ENCODE measurements at places on chromosomes 6 and 20.

GRCh38 chr6:158316022-158316421 is 3.8 kb downstream of the TULP4 start:
- no peak for DNase-seq

DNA sequence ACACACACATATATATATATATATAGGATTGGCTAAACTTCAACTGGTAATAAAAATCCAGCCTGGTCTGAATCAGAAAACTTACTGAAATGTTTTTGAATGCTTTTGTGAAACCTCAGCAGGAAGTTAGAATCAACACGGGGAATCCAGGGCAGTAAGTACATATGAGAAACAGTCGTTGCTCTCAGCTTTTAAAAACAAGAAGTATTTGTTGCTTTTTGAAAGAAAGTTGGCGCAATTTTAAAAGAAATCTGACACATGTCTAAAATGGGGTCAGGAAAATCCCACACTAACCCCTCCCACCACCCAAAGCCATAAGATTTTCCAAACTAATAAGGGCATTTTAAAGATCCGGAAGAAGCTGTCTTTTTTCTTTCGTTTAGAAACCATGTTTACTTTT is 11.5 kb upstream of the CCDC170 start:
- no peak for DNase-seq

DNA sequence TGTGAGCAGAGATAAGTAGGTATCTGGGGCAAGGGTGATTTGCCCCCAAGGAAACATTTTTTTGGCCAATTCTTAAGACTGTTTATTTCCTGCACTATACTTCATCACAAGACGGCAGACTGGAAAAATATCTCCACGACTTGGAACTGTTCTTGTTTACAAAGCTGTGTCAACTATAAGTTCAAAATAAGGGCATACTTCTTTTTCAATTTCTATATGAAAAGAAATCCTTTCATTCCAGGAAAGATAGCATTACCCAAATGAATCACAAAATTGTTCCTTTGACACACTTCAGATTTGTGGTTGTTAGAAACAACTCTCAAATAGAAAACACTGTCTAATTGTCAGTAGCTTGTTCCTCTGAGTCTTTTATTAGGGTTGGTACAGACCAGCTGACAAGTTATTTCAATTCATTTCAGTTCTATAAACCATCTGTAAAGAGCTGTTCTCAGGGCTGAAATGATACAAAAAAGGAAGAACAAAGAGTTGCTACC is 212.9 kb upstream of the PRDM1 start:
- DNase-seq = no peak

DNA sequence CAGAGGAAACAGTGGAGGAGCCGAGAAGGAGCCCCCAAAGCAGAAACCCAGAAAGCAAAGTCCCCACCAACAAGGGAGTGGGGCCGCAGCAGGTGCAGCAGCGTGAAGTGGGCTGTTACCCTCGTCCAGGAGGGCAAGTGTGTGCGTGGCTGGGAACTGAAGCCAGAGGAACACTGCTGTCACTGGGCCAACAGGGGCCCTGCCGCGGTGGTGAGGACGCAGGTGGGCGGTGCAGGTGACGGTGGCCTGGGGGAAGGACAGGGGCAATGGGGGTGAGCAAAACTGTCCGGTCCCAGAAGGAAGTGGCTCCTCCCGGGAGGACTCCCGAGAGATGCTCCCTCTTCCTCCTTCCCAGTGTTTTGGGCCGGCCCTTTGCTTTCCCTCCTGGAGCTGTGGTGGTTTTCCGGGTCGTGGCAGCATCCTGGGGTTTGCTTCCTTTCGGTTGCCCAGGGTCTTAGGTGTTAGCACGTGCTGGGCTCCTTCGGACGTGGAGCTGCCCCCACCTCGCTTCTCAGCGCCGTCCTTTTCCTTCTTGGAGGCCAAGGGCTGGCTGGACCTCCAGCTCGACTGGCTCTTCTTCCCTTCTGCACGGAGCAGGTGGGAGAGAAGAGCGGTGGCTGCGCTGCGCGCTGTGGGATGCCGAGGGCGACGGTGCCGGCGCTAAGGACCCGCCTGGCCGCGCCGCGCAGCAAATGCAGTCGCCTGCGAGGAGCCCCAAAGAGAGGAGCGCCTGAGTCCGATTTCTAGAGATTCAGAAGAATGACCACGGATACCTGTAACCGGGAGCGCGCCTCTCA is 62.7 kb upstream of the SLC2A12 start:
- DNase-seq = no peak

- DNase-seq = no peak
Observed at GRCh38 chr6:136775548-136775947, 16.7 kb downstream of the MAP3K5 start.

- peak; percentile 38 for DNase-seq
Observed at GRCh38 chr6:20704325-20705025, 170.2 kb downstream of the CDKAL1 start.

DNA sequence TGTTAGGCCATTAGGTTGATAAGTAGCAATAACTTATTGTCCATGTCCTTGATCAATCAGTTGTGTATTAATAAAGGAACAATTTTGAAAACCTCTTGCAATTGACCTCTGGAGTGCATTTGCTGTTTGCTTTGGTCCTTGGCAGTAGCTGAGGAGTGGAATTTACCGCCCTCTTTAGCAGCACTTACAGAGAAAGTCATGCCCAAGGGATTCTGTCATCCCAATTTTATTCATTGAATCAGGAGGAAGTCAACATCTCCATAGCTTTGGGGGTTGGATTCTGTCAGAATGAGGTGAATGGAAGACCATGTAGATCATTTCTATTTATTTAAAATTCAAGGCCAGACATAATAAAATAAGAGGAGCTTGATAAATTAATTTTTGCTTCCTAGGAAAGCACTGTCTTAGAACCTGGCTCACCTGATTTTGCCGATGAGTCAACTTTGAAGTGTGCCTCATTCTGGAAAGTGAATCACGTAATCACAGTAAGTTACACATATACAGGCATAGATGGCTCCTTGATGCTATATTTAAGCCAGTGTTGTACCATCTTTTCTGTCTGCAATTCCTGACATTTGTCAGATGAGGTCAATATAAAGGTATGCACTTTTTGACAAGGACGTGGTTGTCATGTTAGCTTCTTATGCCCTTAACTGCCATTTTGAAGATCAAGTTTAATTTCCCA is 128.7 kb upstream of the MLIP start:
- DNase-seq = no peak

GRCh38 chr6:36489426-36489825 is 46.6 kb downstream of the KCTD20 start:
- no peak for DNase-seq

DNA sequence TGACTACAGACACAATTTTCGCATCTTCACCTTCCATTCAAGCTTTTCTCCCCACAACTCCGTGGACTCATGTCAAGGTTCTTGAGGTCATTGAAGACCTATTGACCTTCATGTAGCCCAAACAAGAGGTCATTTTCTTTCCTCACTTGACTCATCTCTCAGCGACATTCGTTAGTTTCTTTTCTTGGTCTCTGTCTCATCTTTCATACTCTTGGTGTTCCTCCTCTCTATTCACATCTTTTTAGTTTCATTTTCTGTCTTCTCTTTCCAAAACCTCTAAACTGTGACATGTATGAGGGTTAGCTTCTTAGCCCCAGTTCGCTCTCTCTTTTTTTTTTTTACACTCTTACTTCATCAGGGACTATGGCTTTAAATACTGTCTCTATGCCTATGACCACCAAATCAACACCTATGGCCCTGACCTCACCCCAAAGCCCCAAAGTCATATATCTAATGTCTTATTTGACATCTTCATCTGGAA is 128.6 kb upstream of the BACH2 start:
- no peak for DNase-seq

Data from NCI-H146 (cell line).